ENCODE measurements at places on chromosomes 2 and 18.

- H3K36me3 ChIP-seq = no peaks in the 10 kb centered on the region
- no peak for DNase-seq
- no peak overlapping the region for H3K27ac ChIP-seq
- no peaks in the 10 kb centered on the region for H3K27me3 ChIP-seq
- H3K4me1 ChIP-seq = no peaks in the 10 kb centered on the region
These were observed 62.7 kb downstream of the CYP1B1 start for GRCh38 chr2:38013158-38013752.

DNA sequence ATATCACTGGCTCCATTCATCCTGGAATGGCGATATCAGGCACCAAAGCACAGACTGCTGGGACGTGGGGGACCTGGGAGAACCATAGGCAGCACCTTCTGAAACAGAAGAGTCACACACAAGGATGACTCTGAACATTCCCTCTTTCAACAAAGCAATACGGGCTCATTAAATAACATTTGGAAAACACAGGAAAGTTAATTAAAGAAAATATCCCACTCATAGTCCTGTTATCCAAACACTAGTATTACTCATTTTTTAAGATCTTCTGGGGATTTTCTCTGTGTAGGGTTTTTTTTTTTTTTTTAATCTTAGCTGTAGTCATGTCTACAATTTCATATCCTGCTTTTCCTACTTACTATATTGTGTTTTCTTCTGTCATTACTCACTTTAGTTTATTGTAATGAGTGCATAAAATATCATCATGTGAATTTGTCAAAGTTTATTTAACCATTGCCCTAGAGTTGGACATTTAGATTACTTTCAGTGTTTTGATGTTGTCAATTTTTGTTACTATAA is 70.0 kb upstream of the SP3 start:
- no peak overlapping the region for H3K4me3 ChIP-seq
- no peak for DNase-seq
- no peaks in the 10 kb centered on the region for H3K36me3 ChIP-seq
- no peak overlapping the region for H3K27ac ChIP-seq
- peaks cover 5% of the 10 kb centered on the region for H3K4me1 ChIP-seq

DNA sequence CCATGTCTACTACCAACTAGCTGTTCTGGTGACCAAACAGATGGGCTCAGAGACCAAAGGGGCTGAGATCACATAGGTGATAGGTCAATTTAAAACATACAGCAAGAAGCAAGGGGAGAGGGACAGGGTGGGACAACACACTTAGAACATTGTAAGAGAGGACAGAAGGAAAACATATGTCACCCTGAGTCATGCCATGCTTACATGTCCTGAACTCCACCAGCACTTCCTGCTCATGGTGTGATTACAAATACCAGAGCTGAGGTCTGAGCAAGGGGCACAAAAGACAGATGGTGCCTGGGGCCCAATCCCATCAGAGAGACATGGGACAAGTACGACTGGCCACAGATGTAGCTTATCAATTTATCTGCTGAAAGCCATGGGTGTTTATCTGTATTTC is 28.7 kb upstream of the GALNT14 start:
- no peaks in the 10 kb centered on the region for H3K27me3 ChIP-seq
- no peak overlapping the region for H3K27ac ChIP-seq
- no peak overlapping the region for H3K4me3 ChIP-seq
- no peaks in the 10 kb centered on the region for H3K4me1 ChIP-seq
- no peaks in the 10 kb centered on the region for H3K36me3 ChIP-seq

GRCh38 chr18:33156906-33157470 is 283.5 kb downstream of the CCDC178 start:
- H3K36me3 ChIP-seq = no peaks in the 10 kb centered on the region
- no peak overlapping the region for H3K4me3 ChIP-seq
- H3K27ac ChIP-seq = no peak overlapping the region
- no peaks in the 10 kb centered on the region for H3K4me1 ChIP-seq
- DNase-seq = no peak

GRCh38 chr2:11855064-11855760 is 108.8 kb downstream of the LPIN1 start:
- no peak overlapping the region for H3K27ac ChIP-seq
- H3K4me3 ChIP-seq = no peak overlapping the region
- DNase-seq = no peak
- no peaks in the 10 kb centered on the region for H3K36me3 ChIP-seq

DNA sequence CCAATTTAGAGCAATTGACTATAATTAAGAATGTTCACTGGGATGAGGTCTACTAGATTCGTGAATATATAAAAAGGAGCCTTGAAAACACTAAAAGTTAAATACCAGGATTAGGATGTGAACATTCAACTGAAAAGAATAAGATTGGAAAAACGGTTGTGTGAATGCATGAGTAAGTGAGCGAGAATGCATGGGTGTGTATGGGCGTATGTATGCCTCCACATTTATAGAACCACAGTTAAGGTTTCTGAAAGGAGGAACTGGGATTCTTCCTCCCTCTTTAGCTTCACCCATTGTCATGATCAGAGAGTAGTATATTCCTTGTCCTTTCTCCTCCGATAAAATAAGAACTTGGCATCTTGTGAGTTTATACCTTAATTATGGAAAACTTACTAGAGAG is 151.1 kb upstream of the UBE2E3 start:
- H3K4me3 ChIP-seq = no peak overlapping the region
- no peaks in the 10 kb centered on the region for H3K27me3 ChIP-seq
- no peaks in the 10 kb centered on the region for H3K4me1 ChIP-seq
- H3K27ac ChIP-seq = no peak overlapping the region

GRCh38 chr2:64972426-64972825 is 16.8 kb upstream of the SLC1A4 start:
- no peaks in the 10 kb centered on the region for H3K36me3 ChIP-seq
- H3K4me1 ChIP-seq = peaks cover 6% of the 10 kb centered on the region
- no peaks in the 10 kb centered on the region for H3K27me3 ChIP-seq
- no peak overlapping the region for H3K4me3 ChIP-seq

All from body of pancreas (tissue), 4 donors.